ENCODE measurements at places on chromosomes 5 and 9.

DNA sequence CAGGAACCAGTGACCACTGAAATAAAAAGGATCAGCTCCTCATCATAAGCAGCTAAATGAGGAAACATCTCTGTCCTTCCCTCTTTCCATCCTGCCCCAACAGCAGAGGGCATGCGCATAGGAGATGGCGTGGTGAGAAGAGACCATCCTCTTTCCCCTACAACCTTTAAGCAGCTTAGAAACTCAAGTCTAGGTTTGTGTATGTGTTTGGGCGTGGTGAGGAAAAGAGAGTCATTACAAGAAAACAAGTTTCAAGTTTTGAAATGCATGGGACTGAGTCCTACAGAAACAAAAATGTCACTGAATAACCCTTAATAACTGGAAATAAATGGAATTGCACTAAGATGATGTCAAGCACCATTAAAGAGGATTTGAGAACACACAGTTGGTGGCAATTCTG, 96.4 kb upstream of the IL12B start:
- DNase-seq: no peak

GRCh38 chr5:64166201-64166959, 737 bp downstream of the RNF180 start:
- peak; percentile 19 for DNase-seq

DNA sequence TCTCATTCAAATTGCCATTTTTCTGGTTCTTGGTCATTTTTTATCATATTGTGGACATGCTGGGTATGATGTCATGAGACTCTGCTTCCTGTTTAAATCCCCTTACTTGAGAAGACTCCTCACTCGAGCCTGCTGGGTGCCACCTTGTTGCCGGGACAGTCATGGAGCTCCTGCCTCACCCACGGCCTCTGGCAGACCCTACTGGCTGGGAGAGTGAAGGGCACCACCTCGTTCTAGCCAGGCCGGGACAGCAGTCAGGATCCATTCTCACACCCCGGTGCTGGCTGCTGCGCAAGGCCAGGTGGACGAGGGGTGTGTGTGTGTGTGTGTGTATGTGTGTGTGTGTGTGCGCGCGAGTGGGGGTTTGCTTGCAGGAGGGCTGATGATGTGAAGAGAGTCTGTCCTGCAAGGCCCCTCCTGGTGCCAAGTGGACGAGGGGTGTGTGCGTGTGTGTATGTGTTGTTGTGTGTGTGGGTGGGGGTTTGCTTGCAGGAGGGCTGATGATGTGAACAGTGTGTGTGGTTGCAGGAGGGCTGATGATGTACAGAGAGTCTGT, 4.4 kb downstream of the CEP72 start:
- DNase-seq: no peak

- no peak for DNase-seq
Observed at GRCh38 chr9:75610246-75610645, 280.2 kb upstream of the PCSK5 start.

GRCh38 chr5:178554311-178554710, 35.9 kb downstream of the COL23A1 start:
- no peak for DNase-seq

- no peak for DNase-seq
Observed at GRCh38 chr5:71456362-71456743, 902 bp downstream of the BDP1 start.

DNA sequence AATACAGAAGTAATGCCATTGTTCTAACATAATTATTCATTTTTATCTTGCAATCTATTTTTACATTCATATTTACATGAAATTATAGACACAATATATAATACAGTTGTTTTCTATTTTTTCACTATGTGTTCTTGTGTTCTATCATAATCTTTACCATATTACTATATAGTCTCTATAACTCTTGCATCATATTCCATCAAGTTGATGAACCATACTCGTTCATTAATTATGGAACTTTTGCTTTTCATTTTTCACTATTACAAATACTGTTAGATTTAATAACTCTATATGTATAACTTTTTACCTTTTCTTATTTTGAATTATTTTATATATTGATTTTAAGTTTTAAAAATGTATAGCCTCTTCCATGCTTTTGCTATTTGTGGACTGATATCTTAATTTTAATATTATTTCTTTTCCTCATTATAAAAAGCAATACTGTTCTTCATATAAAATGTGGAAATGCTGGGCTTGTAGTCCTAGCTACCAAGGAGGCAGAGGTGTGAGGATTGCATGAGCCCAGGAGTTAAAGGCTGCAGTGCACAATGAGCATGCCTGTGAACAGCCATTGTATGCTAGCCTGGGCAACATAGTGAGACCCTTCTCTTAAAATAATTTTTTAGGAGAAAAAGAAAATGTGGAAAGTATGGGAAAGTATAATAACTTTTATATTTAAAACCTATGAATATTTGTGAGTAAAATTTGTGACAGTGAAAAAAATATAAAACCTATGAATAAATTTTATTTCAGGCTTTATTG, 65.5 kb downstream of the ANKHD1 start:
- no peak for DNase-seq
